T-helper 1 cell (primary cell): ENCODE measurements at places on chromosomes 16 and 17.

GRCh38 chr17:66690166-66690565, 144.8 kb upstream of the CACNG5 start:
- DNase-seq = no peak

- DNase-seq = no peak
These were observed 66.7 kb downstream of the CCDC182 start for GRCh38 chr17:57678393-57678792.

- DNase-seq = no peak
These were observed 2.4 kb upstream of the ACSF2 start for GRCh38 chr17:50423553-50424159.

DNA sequence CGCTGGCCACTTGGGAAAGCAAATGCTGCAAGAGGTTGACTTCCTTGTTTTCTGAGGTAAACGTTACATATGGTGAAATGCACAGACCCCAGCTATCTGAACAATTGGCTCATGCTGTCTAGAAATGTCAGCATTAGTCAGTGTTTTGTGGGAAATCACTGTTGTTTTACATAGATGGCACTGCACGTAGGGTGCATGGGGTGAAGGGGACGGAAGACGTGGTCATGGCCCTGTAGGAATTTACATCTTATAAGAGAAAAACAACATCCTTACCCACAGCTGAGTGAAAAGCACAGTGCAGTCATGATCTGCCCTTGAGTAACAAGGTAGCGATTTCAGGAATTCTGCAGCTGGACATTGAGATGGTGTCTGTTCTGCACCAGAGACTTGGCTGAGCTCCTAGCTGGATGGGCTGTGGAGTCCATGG, 15.2 kb downstream of the RPTOR start:
- no peak for DNase-seq

DNA sequence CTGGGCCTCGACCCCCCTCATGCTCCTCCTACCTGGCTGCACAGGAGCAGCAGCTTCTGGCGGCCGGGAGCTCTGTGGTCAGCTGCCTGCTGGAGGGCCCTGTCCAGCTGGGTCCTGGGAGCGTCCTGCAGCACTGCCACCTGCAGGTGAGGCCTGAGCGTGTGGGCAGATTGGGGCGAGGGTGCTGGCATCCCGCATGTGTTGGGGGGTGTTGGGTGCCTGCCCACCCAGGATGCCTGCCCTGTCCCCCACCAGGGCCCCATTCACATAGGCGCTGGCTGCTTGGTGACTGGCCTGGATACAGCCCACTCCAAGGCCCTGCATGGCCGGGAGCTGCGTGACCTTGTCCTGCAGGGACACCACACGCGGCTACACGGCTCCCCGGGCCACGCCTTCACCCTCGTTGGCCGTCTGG, 16.5 kb downstream of the FCSK start:
- no peak for DNase-seq

GRCh38 chr17:19369107-19369778, 6.7 kb upstream of the B9D1 start:
- no peak for DNase-seq

GRCh38 chr16:67942200-67942509, 1.8 kb downstream of the LCAT start:
- DNase-seq = no peak

DNA sequence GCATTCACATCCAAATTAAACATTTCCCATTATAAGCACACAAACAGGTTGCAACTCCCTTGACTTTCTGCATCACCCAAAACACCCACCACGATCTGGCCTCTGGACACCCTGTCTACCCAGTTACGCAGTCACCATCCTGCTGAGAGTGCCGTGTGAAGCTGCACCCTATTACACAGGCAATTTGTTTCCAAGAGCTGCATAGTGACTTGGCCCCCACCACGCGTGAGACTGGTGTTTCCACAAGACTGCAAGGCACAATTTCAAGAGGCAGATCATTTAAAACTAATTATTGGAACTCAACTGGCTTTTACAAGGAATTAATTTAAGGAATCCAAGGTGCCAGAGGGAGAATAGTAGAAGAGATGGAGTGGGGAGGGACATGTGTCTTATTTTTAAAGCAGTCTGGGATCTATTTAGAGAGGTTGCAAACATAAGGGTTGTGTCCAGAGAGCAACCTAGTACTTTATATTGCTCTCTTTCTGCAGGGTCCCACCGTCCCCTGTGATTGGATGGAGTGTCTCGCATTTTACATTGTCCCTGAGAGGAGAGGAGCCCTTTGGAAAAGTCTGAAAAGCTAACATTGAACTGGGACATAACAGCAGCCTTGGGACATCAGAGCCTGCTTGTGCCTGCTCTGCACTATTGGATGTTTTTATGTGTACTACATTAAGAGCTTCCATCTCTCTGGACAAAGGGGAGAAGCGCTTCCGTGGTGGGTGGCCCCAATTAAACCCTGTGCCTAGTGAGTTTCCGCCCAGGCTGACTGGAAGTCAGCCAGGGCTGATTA, 8.7 kb upstream of the ADAMTS18 start:
- no peak for DNase-seq

- DNase-seq = no peak
These were observed 67.2 kb downstream of the RPTOR start for GRCh38 chr17:80611816-80612215.

DNA sequence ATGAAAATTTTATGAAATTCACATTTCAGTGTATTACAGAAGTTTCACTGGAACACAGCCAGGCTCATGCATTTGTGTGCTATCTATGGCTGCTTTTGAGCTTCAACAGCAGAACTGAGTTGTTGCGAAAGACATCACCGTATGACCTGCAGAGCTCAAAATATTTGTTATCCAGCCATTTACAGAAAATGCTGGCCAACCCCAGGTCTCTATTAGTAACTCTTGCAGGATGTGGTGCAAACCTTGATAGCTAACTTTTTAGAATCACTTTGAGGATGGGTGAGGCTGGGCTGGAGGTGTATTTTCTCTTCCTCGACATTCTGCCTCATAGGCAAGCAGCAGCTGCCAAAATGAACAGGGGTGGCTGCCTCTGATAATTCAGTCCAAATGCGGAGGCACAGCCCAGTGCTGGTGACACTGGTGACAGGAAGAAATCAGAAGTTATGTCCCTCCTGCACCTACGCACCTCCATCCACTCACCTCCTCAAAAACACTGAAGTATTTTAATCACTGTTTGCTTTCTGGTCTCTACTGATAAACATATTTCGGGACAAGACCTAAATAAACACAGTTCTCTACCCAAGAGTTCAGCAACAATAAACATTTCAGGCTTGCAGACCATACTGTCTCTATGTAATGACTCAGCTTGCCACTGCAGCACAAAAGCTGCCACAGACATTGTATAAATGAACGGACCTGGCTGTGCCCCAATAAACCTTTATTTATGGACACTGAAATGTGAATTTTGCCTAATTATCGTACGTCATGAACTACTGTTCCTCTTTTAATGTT, 28.5 kb downstream of the ARHGAP17 start:
- DNase-seq = no peak

- DNase-seq = no peak
These were observed 2.8 kb downstream of the GPT2 start for GRCh38 chr16:46886764-46887523.

GRCh38 chr16:86428729-86429517, 81.4 kb upstream of the FOXF1 start:
- no peak for DNase-seq

DNA sequence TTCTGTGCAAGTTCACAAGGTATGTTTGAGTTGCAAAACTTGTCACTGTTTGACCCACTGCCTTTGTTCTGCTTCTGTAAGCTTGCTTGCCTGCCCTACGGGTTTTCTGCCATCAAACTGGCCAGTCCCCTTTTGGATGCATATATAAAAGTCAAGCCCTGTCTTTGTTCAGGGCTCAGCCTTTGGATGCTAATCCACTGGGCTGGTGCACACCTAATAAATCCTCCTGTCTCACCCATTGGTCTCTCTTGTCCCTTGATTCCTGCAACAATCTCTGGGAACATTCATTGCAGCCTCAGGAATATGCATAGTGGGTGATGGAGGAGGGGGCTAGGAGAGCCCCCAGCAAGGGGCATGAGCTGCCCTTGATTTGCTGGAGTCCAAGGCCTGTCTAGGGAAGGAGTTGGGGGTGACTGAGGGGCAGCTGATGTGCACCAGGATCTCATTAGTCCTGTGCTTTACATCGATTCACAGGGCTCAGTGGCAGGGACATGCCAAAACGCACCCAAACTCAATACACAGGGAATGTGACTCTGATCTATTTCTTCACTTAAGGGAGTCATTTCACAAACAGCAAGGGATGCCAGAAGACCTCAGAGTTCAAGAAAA, 225.4 kb upstream of the NLRP1 start:
- no peak for DNase-seq

GRCh38 chr17:8799570-8800212, 526 bp upstream of the MFSD6L start:
- no peak for DNase-seq

- DNase-seq = no peak
These were observed 3.3 kb downstream of the CISD3 start for GRCh38 chr17:38733282-38733981.

DNA sequence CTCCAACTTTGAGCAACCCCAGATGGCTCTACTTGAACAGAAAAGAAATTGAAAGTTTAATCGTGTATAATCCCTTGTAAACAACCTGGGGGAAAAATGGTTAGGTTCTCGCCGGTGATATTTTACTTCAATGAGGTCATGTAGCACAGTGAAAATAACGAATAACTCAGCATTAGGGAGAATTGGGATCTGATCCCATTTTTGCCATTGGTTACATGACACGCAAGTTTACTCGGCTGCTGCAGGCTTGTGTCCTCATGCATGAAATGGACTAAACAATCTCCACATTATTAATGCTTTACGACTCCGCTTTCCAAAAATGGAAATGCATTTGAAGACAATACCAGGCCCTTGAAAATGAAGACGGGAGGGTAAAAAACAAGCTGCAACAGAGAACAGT, 45.5 kb upstream of the LRRC37A3 start:
- no peak for DNase-seq

GRCh38 chr17:48961516-48962233, 6.7 kb downstream of the GIP start:
- DNase-seq = no peak

- DNase-seq = no peak
These were observed 2.4 kb downstream of the ABCC1 start for GRCh38 chr16:15951852-15952251.

- no peak for DNase-seq
These were observed 556.9 kb upstream of the RBFOX1 start for GRCh38 chr16:6775712-6776111.

- DNase-seq = no peak
These were observed 16.3 kb downstream of the MYL4 start for GRCh38 chr17:47225436-47225858.

- DNase-seq = no peak
These were observed 7.0 kb upstream of the CBFA2T3 start for GRCh38 chr16:88983771-88984687.

DNA sequence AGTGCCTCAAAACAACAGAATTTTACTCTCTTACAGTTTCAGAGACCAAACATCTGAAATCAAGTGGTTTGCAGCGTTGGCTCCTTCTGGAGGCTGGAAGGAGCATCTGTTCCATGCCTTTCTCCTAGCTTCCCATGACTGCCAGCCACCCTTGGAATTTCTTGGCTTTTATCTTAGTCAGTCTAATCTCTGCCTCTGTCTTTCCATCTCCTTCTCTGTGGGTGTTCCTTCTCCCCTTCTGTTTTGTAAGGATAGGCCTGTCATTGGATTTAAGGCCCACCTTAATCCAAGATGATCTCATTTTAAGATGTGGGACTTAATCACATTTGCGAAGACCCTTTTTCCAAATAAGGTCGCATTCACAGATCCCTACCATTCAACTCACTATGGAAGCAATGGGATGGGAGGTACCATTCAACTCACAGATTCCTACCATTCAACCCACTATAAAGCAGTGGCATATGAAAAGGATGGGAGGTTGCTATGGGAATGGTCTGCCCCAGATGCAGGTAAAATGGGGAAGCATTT, 321.8 kb downstream of the WWOX start:
- no peak for DNase-seq

DNA sequence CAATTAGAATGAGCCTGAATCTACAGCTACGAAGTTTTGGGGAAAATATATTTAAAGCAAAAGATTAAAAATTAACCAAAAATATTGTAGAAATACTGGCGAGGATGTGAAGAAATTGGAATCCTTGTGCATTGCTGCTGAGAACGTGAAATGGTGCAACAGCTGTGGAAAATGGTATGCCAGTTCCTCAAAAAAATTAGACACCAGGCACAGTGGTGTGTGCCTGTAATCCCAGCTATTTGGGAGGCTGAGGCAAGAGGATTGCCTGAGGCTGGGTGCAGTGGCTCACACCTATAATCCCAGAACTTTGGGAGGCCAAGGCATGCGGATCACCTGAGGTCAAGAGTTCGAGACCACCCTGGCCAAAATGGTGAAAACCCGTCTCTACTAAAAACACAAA, 119.9 kb upstream of the TMEM97 start:
- DNase-seq = no peak

DNA sequence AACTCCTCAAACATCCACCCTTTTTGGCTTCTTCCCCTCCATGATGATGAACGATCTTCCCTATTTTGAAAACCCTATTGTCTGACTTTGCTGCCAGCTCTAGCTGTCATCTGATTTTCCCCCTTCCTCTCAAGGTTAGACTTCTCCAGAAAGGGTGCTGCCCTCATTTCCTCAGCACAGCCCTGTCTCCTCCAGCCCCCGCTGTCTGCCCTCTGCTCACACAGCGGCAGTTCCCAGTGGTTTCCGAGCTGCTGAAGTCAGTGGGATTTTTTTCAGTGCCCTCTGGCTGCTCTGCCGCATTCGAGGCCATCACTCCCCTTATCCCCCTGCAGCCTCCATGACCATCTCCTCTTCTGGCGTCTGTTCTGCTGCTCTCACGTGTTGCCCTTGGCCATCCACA, 26.6 kb upstream of the C17orf107 start:
- no peak for DNase-seq

DNA sequence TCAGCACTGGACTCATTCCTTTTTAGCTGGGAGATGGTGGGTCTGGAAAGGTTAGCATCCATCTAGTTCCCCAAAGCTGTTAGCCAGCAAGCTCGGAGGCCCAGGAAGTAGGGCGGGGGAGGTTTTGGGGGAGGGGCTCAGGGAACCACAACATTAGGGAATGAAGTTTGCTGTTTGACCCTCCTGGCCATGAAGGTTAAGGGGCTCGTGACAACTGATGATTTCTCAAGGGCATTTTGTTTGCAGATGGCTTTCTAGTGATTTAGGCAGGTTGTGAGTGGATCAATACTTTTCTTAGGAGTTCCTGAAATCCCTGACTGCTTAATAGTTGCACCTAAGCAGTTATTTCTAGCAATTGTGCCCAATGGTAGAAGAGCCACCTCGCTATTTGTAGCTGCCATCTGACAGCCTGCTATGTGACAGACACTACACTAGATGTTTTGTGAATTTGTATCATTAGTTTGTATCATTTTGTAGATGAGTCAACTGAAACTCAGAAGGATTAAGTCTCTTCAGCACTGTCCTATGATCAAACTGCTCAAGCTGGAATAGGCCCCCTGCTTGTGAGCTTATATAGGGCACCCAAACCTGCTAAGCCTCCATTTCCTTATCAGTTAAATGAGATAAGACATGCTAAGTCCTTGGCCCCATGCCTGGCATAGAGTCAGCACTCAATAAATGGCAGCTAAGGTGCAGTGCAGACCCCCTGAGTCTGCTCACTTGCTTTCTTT, 146.4 kb downstream of the IRX3 start:
- no peak for DNase-seq
